Left lung (tissue), 14 donors: ENCODE measurements at places on chromosomes 13 and 19. TPM values are rescaled to one million over a fixed set of nuclear protein-coding genes. Genes with fewer than 3 reads are reported as not detected.

The ZNF724 gene
- total RNA-seq: 4.9 TPM

The ZNF793 gene
- total RNA-seq: 3.5 TPM

The ZIC5 gene
- total RNA-seq: not detected

The SCEL gene
- 53.0 TPM for total RNA-seq

The SH2D3A gene
- total RNA-seq: 24.2 TPM
